ENCODE measurements at places on chromosomes 1 and 21.
A peak's percentile ranks its signal among the peaks of the same experiment; 100 is the strongest.

DNA sequence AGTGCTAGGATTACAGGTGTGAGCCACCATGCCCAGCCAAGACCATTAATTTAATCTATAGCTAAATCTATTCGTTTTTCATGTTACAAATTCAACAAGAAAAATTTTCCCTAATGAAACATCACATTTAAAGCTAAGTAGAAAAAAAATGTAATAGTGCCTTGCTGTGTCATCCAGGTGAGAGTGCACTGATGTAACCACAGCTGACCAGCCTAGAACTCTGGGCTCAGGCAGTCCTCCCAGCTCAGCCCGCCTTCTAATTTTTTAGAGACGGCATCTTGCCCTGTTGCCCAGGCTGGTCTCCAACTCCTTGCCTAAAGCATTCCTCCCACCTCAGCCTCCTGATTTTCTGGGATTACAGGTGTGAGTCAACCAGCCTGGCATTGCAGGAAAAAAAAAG is 109.0 kb downstream of the PPIAL4G start:
- DNase-seq, result no peak

DNA sequence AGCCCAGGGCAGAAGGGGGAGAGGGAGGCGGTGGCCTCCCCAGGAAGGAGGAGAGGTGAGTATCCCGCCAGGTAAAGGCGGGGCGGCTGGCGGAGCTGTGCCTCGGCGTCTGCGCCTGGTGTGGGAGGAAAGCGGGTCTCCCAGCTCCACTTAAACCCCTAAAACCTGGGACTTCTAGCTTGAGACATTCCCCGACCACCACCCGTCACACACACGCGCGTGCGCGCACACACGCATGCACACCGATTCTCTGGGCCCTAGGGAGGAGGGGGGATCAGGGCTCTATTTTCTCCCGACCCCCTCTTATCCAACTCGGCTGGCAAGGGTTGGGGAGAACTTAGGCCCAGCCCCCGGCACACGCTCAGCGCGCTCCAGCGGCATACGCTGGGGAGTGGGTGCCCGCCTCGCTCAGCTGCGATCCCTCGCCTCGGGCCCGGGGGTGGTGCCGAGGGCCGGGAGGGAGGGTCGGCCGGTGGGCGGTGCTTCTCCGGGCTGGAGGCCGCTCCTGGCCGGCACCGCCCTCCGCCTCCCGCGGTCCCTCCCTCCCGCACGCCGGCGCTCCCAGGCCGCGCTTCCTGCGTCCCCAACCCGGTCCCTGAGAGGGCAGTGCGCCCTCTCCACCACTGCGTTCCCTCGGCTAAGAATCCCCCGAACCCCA is at the start of gene TMEM51:
Gene TMEM51 (plus strand): TSS at position 564 of the 658 bp plus-strand sequence. CDS start 61,341 bp downstream, outside the sequence.
- no peak for DNase-seq

- DNase-seq, result no peak
These were observed 11.7 kb downstream of the CHIA start for GRCh38 chr1:111302374-111302773.

DNA sequence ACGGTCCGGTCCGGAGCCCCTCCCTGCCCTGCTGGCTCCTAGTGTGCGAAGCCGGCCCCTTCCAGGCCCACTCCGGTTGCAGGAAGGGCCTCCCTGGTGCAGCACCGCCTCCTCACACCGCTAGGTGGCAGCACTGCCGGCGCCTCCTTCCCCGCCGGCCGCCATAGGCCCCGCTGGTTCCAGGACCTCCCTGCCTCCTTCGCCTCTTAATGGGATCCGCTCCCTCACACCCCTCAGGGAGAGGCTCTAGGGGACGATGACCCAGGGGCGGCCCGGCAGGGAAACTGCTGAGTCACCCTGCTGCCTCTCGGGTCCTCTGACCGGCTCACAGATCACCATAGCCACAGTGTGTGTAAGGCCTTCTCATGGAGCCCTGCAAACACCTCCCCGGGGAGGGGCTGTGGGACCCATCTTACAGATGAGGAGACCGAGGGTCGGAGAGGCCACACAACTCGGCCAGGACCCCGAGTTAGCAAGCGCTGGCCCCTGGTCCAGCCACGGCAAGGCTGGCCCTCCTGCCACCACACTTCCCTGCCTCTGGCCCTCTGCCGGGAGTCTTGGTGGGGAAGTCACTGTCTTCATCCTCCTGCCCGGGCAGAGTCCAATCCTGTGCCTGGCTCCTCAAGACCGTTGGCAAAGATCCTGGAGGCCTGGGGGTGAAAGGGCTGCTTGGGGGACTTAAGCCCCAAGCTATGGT is 1.6 kb upstream of the AJAP1 start:
- DNase-seq, result no peak

- DNase-seq, result no peak
These were observed 605.3 kb downstream of the KCNT2 start for GRCh38 chr1:196002906-196003305.

DNA sequence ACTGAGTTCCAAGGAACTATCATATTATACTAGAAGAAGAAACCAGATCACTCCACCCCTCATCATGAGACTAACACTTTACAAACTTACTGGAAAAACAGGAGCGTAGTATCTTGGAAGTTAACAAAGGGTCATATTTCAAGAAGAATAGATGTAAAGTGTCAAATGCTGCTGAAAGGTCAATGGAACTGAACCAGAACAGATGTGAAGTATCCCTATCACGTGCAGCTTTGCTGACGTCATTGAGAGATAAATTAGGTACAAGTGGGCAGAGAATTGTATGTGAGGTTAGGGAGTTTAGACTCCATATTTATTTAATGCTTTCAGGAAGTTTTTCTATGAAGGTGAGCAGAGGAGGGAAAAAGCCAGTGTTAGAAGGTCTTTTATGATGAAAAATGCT is 483.0 kb downstream of the NCAM2 start:
- no peak for DNase-seq

GRCh38 chr1:67626090-67626860 is 58.7 kb upstream of the GADD45A start:
- no peak for DNase-seq

- DNase-seq, result peak; percentile 33
These were observed 24.6 kb downstream of the UBE4B start for GRCh38 chr1:10057343-10057742.

- DNase-seq, result no peak
These were observed 222.6 kb upstream of the KCTD3 start for GRCh38 chr1:215344539-215344938.

GRCh38 chr21:18907076-18907475 is 503.5 kb upstream of the TMPRSS15 start:
- DNase-seq, result no peak

DNA sequence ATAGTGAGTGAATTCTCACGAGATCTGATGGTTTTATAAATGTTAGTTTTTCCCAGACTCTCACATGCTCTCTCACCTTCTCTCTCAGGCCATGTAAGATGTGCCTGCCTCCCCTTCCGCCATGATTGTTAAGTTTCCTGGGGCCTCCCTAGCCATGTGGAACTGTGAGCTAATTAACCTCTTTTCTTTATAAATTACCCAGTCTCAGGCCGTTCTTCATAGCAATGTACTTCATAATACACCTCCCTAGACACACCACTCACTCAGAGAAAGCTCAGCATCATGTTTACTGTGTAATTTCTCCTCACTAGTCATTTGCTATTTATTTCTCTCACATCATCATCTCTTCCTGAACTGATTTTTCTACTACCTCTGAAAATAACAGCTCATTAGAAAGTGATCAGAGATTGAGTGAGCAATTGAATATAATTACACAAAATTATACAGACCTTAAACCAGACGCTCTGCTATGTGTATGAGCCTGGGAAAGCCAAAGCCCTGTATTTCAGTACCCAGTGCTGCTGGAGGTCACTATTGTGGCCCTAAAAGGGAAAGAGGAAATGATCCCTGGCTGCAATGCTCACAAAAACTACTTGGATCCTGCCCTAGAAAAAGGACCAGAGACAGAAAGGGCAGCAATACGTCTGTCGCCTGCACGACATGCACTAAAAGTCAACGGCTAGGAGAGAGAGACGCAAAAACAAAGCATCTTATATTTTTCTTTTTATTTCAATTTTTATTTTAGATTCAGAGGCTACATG is 284.5 kb downstream of the DSCAM start:
- no peak for DNase-seq

GRCh38 chr1:15048437-15048980 is 105.0 kb upstream of the TMEM51 start:
- DNase-seq, result no peak

- no peak for DNase-seq
These were observed 926 bp downstream of the POU3F1 start for GRCh38 chr1:38045401-38046332.

DNA sequence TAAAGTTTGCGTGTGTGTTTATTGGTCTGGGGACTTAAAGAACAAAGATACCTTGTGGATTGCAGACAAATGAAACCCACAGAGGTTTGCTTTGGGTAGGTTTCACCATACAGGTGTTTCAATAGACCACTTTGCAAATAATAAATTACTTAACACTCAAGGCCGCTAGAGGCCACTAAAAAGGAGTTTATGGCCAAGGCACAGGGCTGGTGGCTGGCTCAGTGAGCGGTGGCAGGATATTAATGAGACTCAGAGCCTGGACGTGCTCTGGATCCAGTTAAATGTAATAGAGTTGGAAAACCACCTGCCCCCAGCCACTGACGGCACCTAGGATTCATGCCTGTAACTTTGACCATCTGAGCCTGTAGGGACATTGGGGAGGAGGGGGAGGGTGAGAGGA is 44.5 kb downstream of the LRRC38 start:
- no peak for DNase-seq

DNA sequence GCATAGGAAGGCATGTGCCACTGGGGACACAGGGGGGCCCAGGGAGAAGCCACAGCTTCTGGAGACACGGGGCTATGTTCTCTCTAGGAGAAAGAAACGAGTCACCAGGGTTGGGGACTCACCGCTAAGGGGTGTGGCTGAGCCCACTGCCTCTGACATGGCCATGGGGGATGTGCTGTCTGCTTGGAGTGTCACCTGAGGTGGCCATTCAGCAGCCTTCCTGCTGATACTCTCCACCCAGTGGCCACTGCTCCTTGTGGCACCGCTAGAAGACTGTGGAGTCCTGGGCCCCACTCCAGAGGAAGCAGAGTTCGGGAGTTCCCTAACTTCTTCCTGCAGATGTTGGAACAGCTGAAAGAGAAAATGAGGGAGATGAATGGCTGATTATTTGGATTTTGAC is 91.2 kb upstream of the SLC45A1 start:
- no peak for DNase-seq

DNA sequence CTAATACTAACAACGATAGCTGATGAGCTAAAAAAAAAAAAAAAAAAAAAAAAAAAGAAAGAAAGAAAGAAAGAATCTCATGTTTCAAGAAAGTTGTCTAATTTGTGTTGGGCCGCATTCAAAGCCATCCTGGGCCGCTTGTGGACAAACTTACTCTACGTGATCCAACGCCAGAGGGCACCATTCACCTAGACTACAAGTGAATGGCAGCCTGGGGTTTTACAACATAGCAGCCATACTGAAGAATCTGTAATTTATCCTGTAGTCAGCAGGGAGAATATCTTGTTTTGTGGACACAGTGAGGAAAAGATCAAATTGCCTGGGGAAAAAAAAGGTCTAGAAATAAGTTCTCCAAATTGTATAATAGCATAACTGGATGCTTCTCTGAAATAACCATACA is 47.0 kb downstream of the CYP2J2 start:
- DNase-seq, result no peak

GRCh38 chr1:85867189-85867588 is 159.0 kb upstream of the ZNHIT6 start:
- no peak for DNase-seq

DNA sequence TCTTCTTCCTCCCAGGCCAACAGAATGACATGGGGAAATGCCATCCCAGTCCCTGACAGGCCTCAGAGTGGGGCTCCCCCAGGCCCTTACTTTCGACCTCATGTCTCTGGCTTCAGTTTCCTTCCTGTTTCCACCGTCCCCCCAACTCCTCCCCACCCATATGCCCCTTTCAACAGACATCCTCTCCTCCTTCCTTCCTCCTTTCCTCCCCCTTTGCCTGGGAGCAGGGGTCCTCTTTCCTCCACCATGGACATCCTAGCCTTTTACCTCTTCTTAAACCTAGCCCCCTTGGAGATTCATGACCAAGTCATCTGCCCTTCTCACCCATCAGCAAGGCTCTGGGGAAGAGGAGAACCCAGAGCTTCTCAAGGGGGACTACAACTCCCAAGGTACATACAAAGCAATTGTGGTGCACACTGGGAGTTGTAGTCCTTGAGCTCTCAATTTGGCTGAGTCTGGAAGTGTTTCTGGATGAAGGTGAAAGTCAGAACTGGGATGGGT is 4.0 kb downstream of the ZBTB7B start:
- DNase-seq, result no peak

DNA sequence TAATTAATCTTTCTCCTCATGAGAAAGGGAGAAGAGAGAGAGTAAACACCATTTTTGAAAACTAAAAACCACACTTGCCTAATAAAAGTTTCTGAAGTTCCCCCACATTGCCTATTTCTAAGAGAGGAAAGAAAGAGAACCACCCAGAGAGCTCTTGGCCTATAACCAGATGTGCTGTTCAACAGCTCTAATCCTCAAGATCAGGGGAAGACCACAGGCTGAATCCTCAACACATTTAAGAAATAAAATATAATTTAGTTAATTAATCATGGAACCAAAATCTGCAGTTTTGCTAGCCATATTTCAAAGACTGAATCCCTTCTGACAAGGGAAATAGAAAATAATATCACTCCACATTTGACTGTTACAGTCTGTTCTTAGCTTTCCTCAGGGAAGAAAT is 11.9 kb downstream of the PRRX1 start:
- DNase-seq, result no peak

DNA sequence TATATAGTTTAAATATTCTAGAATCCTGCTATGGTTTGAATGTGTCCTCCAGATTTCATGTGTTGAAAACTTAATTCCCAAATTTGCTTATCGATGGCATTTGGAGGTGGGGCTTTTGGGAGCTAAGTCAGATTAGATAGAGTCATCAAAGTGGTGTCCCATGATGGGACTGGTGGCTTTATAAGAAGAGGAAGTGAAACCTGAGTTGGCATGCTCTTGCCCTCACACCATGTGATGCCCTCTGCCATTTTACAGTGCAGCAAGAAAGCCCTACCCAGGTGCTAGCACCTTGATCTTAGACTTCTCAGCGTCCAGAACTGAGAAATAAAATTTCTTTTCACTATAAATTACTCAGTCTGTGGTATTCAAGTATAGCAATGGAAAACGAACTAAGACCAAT is 111.3 kb downstream of the TGFB2 start:
- no peak for DNase-seq

Data from tibial artery (tissue), 4 donors.